ENCODE measurements at places on chromosomes 3 and 15. TPM values are rescaled to one million over a fixed set of nuclear protein-coding genes. Genes with fewer than 3 reads are reported as not detected.

Gene KNG1
- total RNA-seq, result not detected

DNA sequence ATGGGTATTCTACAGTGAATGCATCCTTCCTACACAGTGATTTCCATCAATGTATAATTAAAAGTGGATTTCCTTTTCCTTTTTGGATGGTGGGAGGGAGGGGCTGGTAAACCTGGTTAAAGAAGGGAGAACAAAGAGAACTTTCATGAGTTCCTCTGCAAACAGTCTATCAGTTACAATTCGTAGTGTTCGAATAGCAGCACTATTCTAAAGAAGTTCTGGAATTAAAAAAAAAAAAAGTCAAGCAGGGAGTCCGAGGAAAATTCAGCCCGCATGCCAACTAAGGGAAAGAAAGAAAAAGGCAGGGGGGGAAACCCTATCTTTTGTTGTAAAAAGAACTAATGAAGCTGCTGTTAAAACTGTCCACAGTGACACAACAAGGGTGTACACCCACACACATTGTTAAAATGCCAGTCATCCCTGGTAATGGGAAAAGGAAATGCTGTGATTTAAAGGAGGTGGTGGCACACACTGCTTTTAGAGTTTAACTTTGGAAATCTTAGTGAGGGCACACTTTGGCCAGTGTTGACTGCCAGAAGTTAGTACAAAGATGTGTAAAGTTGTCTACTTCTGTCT, 521.2 kb downstream of the ZIC1 start:
- DNase-seq, result no peak

Gene BFSP2
- total RNA-seq, result not detected

DNA sequence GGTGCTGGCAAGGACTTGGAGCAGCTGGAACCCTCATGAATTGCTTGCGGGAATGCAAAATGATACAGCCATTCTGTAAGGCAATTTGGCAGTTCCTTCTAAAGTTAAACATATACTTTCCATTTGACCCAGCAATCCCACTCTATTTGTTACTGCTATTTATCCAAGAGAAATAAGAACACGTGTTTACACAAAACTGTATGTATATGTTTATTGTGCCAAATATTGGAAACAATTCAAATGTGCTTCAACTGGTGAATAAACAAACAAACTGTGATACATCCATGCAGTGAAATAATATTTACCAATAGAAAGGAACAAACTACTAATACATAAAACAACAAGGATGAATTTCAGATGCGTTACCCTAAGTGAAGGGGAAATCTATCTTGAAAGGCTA, 60.0 kb upstream of the NTRK3 start:
- DNase-seq, result no peak

GRCh38 chr3:171797873-171798272, 12.4 kb downstream of the PLD1 start:
- no peak for DNase-seq

DNA sequence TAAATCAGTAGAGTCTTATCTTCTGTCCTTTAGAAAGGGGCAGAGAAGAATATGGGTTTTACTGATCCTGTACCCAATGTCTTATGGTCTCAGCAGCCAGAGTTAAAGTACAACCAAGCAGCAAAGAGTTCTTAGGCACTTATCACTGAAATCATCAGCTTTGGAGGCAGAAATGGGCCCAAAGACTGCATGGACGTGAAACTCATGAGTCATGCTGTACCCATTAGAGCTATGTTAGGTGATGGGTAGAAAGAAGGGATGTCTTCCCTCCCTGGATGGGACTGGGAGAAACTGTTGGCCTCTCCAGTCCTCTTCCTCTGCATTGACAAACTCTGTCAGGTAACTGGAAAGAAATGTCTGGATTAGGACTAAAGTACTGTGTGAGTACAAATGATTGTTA, 63.4 kb downstream of the EOMES start:
- no peak for DNase-seq

- no peak for DNase-seq
Observed at GRCh38 chr3:108475220-108475782, 35.1 kb downstream of the MYH15 start.

- no peak for DNase-seq
Observed at GRCh38 chr3:127254033-127254644, 33.7 kb downstream of the PRR20G start.

DNA sequence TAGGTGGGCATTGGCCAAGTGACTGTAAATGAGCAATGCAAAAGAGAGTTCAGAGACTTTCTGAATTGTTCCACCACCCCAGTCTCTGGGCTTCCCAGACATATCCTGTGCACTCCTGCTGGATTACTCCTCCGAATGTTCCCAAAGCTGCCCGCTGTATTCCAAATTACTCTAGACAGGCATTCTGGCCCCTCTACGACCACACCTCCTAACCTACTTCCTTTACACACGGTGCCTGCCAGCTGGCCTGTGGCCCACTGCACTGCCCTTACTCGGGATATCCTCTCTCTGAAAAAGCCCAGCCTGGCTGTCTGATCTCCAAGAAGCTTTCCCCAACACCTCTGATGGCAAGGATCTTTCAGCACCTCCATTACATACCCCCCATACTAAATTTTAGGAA, 66.6 kb downstream of the DUT start:
- DNase-seq, result peak; percentile 67

DNA sequence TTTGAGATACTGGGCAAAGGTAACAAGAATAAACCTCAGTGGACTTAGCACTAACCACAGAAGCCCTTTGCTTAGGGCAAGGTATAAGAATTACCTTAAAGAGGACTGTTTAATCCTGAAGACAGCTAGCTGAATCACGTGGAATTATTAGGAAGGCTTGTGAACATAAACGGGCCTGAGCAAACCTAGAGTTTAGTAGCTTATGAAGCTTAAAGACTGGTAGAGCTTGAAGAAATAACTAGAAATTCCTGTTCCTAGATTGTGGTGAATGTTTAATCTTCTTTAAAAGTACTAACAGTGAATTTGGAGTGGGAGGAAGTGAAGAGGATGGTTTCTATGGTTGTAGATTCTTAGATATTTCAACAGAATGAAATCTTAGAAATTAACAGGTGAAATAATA, 428.9 kb upstream of the THRB start:
- no peak for DNase-seq

Gene SATB1
- total RNA-seq, result 30.2 TPM

GRCh38 chr3:189781415-189781814, 150.2 kb downstream of the TP63 start:
- DNase-seq, result no peak

GRCh38 chr3:166900866-166901577, 479.1 kb downstream of the ZBBX start:
- no peak for DNase-seq

DNA sequence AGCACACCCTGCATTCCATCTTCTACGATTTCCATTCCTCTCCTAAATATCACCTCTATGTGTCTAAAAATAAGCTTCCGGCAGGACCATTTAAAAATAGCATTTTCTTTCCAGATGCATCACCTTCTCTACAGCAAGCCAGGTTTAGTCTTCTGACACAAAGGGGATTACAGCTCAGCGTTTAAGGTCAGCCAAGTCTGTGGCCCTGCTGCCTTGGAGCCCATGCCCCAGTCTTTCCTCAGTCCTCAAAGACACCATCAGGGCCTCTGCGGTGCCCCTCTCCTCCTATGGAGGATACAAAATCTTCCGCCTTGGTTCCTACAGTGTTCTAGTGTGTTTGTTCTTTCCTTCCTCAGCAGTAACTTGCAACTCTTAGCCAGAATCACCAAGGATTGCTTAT, 3.8 kb downstream of the SELENOS start:
- DNase-seq, result no peak

Gene SPINK8
- not detected for total RNA-seq

Gene TEX9
- 11.6 TPM for total RNA-seq

GRCh38 chr3:170471149-170471548, 52.5 kb downstream of the CLDN11 start:
- no peak for DNase-seq

DNA sequence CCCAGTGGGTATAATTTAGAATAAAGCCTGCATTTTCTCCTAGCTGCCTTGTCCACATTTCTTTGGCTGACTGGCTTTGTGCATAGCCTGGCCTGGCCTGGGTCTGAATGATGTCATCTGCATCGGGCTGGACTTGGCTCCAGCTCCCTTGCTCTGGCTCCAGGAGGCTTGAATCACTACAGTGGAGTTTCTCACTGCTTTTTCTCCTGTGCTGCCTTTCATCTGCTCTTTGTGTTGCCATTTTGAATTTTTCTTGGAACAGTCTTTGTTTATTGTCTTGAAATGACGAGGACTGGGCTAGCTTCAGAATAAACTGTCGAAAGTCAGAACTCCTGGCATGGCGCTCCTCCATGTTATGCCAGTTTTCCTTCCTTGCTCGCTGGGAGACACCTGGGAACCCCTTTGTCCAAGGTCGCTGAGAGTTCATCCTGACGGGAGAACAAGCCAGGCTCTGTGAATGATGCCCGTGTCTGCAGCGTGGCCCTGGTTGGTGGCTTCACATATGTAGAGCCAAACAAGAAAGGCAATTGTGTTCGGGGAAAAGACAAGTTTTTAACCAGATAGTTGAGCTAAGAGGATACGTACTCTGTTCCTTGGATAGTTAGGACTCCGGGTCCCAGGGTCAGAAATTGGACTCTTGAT, 258.9 kb downstream of the PDZRN3 start:
- DNase-seq, result no peak

GRCh38 chr15:93164409-93164808, 75.4 kb upstream of the RGMA start:
- no peak for DNase-seq

- no peak for DNase-seq
Observed at GRCh38 chr15:81880833-81881232, 165.0 kb downstream of the MEX3B start.

DNA sequence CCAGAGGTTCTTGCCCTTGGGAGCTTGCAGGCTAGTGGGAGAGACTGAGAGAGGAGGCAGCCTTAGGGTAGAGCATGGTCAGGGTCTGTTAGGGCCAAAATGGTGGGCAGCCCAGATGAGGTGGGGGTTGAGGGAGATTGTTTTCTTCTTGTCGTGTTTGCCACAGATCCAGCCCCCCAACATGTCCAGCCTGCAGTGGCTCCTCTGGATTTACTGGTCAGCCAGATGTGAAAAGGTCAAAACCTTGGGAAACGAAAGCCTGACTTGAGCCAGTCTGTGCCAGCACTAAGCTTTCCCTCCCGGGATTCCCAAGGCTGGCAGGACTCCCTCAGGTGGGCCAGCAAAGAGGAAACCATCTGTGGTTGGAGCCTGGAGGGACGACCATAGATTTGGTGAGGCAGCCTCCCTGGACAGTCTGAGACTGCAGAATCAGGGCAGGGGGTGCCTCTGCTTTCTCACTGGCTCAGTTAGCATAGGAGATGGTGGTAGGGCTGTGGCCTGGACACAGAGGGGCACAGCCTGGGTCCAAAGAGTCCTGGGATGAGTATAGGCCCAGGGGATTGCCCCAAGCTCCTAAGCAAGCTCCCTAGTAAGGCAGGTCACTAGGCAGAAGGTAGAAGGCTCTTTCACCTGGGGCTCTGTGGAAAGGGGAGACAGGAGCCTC, 51.2 kb upstream of the PRR23C start:
- DNase-seq, result no peak

Data from lower lobe of right lung (tissue), 2 donors.